Vagina (tissue), 2 donors: ENCODE measurements at places on chromosomes 2 and 18. TPM values are rescaled to one million over a fixed set of nuclear protein-coding genes. Genes with fewer than 3 reads are reported as not detected.
A peak's percentile ranks its signal among the peaks of the same experiment; 100 is the strongest.

DNA sequence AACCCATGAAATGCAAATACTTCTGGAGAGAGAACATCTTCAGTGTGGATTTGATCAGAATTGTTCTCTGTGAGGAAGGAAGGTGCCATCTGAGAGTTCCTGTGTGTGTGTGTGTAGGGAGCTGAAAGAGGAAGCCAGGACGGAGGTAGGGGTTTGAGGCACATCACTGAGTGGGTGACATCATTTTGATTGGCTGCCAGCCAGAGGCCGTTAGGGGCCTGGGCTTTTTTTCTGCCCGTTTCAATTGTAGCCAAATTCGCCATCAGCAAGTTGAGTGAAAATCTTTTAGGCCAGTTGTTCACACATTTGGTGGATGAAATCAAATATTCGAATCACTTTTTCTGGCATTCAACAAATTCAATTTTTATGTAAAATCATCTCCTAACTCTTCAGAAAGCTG, 48.9 kb downstream of the TSN start:
- DNase-seq, result no peak

DNA sequence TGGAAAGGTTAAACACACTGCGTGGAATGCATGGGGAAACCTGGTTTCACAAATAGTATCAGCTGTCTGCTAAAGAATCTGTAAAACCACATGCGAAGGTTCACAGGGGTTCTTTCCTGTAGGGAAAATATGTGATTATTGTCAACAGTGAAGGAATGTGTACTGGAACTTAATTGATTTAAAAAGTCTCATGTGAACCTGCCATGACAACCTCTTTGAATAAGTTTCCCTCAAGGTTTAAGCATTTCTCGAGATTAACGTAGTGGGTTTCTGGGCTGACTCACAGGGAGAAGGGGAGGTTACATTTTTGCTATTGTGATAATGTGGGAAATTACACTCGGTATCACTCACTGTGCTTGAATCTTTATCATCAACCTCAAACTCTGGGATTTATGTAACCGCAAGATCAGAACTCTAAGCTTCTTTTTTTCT, 28.2 kb upstream of the IL1R1 start:
- no peak for DNase-seq

DNA sequence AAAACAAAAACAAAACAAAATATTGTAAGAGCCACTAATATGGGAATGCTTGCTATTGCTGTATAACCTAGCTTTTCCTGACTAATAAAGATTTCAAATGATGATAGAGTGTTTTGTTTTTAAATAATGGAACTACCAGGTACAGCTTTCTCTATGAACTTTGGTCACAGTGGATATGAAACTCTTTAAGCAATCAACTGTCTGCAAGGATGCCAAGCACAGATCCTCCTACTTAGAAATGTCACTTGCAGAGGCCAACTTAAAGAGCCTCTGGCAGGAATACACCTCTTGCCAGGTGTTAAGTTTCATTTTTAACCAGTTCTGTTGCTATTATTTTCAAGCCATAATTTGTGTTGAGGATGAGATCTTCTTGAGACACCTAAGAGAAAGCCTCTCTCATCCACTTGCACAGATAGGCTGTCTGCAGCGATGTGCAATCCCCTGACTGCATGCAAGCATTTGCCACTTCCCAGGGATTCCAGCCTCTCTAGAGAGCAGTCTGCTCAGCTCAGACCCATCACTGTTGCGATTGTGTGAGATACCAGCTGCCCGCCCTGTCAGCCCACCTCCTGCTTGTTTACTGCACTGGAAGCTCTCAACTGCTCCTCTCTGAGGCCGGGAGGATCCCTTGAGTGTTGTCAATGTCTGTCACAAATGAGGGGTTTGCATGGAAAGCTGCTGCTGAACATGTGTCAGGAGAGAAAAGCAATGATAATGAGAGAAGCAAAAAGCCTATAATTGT, 86.1 kb upstream of the SCG2 start:
- DNase-seq, result no peak

DNA sequence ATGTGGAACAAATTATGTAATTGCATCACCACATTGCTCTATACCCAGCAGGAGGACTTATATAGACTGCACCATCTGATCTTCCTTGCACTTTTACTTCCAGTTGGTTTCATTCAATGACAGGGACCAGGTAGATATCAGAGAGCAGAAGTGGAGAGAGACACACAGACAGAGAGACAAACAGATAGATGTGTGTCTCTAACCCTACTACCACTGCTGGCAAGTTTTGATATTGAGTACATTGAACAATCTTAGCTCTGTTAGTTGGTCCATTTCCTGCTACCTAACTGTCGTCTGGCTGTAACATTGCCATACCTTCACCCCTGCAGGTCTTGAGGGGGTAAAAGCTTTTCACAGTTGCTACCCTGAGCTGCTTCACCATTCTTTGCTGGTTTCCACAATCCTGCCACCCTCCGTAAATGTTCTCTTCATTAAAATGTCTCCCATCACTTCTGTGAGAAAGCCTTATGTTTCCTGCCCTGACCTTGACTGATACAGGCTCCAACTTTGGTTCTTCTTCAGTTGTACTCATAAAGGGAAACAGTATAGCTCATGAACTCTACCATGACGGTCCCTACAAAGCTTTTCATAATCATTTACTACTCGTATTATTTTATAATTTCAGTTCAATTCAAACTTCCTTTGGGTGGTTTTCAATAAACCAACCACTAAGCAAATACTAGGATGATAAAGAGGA, 62.3 kb upstream of the ITGA4 start:
- DNase-seq, result no peak

GRCh38 chr2:63614448-63614968, 25.7 kb downstream of the MDH1 start:
- DNase-seq, result no peak

- no peak for DNase-seq
Observed at GRCh38 chr2:86360776-86361175, 23.4 kb upstream of the REEP1 start.

- peak; percentile 1 for DNase-seq
Observed at GRCh38 chr2:201132518-201132917, 16.6 kb downstream of the CFLAR start.

DNA sequence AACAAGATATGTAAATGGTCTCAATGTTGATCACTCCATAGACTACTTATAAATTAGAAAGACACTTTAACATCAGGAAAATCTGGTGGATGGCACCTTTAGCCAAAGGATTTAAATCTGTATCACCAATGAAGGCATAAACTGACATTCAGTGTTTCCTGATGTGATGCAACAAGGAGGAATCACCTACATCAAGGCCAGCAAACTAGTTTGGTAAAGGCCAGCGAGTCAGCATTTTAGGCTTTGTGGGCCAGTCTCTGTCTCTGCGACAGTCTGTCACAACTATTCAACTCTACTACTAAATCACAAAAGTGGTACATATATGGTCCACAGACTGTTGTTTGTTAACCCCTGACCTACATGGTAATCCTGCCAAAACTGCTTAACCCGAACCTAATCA, 33.3 kb downstream of the C2orf76 start:
- DNase-seq, result no peak

GRCh38 chr2:148317598-148317997, 296.7 kb downstream of the MBD5 start:
- DNase-seq, result no peak

- DNase-seq, result peak; percentile 87
Observed at GRCh38 chr18:37598966-37599896, 33.6 kb upstream of the CELF4 start.

- DNase-seq, result no peak
Observed at GRCh38 chr2:62800618-62801017, 95.1 kb downstream of the EHBP1 start.

DNA sequence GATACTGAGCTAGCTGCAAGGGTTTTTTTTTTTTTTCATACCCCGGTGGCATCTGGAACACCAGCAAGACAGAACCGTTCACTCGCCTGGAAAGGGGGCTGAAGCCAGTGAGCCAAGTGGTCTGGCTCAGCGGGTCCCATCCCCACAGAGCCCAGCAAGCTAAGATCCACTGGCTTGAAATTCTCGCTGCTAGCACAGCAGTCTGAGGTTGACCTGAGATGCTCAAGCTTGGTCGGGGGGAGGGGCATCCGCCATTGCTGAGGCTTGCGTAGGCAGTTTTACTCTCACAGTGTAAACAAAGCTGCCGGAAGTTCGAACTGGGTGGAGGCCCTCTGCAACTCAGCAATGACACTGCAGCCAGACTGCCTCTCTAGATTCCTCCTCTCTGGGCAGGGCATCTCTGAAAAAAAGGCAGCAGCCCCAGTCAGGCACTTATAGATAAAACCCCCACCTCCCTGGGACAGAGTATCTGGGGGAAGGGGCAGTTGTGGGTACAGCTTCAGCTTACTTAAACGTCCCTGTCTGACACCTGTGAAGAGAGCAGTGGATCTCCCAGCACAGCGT, 5.1 kb upstream of the MIB1 start:
- no peak for DNase-seq

DNA sequence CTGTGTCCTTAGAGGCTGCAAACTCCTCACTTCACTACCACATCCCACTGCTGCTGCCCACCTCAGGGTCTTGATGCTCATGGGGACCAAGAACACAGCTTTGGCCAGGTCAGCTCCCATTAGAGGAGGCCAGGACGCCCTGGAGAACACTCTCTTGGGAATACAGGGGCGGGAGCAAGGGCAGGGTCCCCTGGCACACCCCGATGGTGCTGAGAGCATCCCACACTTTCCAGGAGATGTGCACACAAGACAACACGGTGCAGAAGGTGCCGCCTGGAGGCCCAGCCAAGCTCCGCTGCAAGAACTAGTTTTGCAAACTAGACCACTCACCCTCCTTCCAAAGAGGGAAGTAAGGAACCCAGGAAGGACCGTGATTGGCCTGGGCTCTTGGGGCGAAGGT, 304.4 kb upstream of the SALL3 start:
- no peak for DNase-seq

DNA sequence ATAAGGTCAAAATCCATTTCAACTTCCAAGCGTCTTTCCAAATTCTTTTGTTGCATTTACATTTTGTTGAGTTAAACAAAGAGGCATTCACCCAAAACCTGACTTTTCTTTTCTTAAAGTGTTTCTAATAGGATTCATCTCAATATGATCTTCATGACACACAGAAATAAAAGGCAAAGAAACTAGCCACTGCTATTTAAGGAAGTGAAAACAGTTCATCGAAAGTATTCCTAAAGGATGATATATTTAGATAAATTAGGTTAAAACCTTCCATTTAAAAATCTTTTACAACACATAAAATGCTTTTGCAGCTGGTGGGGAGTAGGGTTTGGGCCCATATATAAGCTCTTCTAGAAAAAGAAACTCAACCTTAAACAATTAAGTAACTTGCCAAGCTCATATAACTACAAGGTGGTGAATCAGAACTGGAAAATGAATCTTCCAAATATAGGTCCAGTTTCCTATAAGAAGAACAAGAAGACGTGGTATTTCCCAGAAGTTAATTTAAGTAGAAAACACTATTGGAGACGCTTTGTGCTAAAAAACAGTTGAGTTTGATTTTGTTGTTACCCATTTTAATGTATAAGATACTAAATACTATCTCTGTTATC, 336.0 kb upstream of the HNRNPA3 start:
- DNase-seq, result no peak

DNA sequence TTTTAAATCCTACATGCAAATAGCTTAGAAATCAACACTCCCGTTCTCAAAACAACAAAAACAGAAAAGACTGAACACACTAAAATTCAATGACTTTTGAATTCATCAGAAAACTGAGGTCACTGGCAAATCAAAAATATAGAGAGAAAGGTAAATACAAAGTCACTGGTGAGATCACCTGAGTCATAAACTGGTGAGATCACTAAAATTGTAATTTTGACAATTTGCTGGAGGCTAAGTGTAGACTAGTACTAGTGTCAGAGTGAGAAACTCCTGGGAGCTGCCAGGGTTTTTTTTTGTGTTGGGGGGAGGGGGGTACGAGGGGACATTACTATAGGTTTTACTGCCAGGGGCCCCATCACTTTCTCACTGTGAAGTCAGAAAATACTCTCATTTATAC, 1876.0 kb upstream of the CELF4 start:
- DNase-seq, result no peak

DNA sequence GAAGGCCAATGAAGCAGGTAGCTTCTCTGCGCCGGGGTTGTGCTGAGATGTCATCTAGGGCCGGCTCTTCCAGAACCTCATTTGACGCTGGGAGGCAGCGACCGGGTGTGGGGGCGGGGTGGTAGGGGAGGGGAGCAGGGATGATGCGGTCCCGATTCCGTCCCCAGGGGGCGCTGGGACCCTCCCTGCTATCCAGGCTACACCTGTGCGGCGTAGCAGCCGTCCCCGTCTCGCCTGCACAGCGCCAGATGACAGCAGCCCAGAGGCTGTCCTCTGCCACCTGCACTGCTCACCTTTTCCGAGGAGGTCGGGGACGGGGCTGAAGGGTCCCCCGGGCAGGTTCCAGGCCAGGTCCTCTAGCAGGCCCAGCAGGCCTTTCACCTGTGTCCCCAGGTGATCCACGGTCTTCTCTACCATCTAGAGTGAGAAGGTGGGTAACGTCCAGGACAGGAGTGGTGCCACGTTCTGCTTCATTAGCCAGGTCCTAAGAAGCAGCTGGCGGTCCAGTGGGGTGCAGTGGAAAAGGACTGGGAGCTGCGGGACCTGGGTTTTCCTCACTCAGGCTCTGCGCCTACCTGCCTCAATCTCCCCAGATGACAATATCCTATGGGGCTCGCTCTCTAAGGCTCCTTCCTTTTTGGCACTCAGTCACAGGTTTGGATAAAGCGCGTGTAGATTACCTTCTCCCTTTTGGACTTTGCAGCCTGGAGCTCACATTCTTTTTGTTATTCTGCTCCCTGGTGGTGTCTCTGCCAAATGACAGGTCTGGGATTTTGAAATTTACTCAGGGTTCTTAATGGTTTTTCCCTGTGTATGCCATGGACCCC, 56.0 kb upstream of the RAB6C start:
- no peak for DNase-seq

GRCh38 chr2:53252115-53252514, 515.5 kb upstream of the CHAC2 start:
- DNase-seq, result no peak

DNA sequence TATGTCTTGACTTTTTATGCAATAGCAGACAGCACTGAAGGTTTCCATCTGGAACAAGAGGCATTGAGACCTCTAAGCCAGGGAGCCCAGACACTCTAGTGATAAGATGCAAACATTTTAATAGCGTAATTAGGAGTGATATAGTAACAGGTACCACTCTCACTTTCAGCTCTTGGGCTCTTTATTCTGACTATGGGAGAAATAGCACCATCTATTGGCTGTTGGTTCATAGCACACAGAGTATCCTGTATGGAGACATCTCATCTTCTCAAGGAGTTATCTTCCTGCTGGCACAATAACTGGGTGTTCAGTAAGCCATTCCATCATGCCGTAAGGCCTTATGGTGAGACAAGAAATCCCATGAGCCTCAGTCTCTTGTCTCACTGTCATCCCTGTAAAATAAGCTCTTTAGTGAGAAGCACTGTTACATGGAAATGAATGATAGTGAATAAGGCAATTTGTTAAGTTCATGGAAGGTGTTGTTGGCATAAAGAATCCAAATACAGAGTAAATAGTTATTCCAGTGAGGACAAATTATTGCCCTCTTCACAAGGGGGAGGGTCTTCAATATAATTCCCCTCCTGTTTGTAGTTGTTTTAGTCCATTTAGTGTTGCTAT, 48.3 kb downstream of the THUMPD2 start:
- no peak for DNase-seq

LCT gene
- not detected for total RNA-seq

ATP6V1B1 gene
- not detected for total RNA-seq

TTC39C gene
- total RNA-seq, result 42.5 TPM

SAG gene
- not detected for total RNA-seq

IGFBP5 gene
- total RNA-seq, result 1,041 TPM
